ENCODE measurements at places on chromosomes 13 and 19.

- no peak for DNase-seq
These were observed 27.2 kb downstream of the COMP start for GRCh38 chr19:18763674-18764590.

DNA sequence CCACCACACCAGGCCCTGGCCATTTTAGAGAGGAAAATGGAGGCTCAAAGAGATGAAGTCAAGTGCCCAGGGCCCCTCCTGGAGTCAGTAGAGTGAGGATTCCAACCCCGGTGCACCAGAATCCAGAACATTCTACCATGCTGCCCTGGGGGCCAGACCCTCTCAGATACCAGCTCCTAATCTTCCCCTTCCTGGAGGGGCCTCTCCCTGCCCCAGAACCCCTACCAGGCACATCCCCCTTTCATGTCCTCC, 11.1 kb downstream of the CAPN12 start:
- no peak for DNase-seq

GRCh38 chr13:21579754-21580316, 24.1 kb downstream of the MICU2 start:
- no peak for DNase-seq

DNA sequence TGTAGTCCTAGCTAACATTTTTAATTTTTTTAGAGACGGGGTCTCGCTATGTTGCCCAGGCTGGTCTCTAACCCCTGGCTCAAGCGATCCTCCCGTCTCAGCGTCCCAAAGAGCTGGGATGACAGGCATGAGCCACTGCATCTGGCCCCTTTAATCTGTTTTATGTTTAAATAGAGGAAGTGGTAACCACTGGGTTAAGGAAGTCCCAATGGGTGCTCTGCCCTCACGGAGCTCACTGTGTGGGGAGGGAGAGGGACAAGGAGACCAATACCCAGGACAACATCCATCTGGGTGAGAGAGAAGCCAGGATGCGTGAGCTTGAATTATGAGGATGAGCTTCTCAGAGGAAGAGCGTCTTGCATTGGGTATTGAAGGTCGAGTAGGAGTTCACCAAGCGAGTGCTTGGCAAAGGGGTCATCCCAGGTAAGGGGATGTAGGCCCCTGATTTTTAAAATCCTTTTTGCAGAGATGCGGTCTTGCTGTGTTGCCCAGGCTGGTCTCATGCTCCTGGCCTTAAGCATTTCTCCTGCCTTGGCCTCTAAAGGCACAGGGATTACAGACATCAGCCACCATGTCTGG, 13.8 kb downstream of the YJU2 start:
- DNase-seq, result no peak

- no peak for DNase-seq
These were observed 594.4 kb downstream of the UQCRFS1 start for GRCh38 chr19:28618504-28618903.

- DNase-seq, result peak; percentile 72
These were observed 10.1 kb downstream of the FOSB start for GRCh38 chr19:45477713-45478453.

DNA sequence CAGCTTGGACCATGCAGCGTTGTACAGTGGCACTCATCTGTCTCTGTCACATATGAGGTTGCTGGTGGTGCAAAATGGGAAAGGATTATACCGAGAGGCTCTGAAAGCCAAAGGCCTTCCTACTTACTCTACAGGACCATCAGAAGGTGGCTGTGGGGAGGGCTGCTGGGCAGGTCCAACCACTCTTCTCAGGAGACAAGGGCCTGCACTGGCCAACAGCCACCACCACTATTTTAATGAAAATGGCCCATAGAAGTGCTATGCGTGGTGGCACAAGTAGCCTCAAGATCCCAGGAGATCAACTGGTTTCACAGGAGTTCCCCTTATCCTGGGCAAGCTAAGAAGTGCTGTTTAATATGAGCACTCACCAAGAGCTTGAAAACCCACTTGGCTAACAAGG, 52.3 kb downstream of the MRPL57 start:
- DNase-seq, result peak; percentile 30

GRCh38 chr19:42285988-42286348, 16.0 kb upstream of the PRR19 start:
- no peak for DNase-seq

DNA sequence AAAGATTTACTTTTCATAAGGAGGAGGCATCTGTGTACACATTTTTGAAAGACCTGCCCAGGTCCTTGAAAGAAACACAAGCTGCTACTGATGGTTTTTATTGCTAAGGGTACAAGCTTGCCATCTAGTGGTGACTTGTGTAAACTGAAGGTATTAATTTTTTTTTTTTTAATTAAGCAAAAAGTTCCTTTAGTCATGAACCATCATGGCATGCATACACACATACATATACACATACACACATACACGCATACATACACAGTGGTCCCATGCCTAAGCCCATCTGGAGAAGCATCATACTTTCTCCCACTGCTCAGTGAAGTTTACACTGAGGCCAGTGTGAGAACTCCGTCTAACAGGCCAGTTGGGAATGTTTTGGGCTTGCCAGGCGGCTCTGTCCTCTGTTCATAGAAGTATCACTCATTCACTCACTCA, 312.5 kb downstream of the DCLK1 start:
- DNase-seq, result no peak

GRCh38 chr13:76929320-76929719, 19.0 kb upstream of the ACOD1 start:
- no peak for DNase-seq

DNA sequence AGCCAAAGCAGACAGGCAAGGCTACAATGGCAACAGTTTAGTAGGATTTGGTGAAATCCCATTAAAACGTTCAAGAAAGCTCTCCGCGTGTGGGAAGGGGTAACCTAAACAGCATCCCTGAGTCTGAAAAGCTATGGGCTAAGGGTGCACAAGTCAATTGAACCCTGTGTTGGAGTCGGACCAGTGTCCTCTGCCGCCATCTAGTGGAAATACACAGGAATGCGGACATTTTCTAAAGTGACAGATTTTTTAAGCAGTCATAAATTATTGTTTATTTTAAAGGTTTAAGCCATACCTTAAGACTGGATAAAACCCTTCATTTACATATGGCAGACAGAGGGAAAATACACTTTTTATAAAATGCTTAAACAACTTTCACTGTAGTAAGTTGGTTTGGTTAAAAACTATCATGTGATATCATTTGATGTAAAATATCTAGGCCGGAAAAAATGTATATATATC, 26.5 kb upstream of the LSM14A start:
- DNase-seq, result peak; percentile 35

- DNase-seq, result no peak
These were observed 9.9 kb downstream of the IRF2BP1 start for GRCh38 chr19:45876161-45876410.
